ENCODE measurements at places on chromosomes 6 and 20.
A peak's percentile ranks its signal among the peaks of the same experiment; 100 is the strongest.

DNA sequence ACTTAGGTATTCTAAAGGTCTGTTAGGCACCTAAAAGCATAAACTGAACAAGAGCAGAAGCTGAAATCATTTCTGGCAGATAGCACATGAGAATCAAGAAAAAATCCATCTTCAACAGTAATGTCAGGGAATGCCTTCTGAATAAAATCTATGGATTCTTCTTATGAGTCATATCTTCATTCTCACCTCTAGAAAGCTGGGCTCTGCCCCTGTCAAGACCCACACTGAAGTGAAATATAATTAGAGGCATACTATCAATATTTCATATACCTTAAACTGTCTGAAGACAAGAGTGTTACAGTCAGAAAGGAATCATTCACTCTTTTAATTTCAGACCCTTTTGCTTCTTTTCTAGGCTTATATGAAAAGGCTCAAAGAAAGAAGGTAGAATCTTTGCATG, 485.8 kb upstream of the PTCHD4 start:
- DNase-seq, result no peak

DNA sequence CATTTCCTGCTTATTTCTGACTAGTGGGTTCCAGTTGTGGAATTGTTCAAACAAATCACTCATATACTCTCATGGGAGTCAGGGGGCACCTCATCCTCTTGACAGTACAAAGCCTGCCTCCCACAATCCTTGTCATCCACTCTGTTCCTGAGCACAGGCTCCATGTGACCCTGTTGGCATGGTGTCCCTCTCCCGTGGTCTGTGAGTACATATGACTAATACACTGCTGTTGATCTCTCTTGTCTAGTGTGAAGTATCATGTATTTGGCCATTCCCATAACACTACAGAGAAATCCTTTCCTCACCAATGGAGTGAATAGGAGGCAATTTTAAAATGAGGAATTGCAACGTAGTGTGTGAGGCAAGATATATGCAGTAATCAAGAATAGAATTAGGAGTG, 185.3 kb downstream of the OGFRL1 start:
- DNase-seq, result no peak

DNA sequence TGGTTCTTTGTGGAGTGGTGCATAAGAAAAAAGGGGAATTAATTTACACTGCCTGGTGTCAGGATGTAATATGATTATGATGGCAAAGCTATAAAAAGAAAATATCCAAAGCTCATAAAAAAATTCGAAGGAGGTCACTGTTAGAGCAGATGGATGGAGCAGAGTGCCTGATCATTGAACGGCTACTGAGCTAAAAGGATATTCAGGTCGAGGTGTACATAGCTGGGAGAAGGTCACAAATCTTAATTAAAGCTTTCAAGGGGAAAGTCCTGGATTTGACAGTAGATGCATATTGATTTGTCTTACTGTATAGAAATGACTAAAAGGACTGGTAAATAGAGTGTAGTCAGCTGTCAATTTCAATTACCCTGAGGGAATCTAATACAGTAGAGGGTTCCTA, 84.4 kb downstream of the PKIB start:
- no peak for DNase-seq

DNA sequence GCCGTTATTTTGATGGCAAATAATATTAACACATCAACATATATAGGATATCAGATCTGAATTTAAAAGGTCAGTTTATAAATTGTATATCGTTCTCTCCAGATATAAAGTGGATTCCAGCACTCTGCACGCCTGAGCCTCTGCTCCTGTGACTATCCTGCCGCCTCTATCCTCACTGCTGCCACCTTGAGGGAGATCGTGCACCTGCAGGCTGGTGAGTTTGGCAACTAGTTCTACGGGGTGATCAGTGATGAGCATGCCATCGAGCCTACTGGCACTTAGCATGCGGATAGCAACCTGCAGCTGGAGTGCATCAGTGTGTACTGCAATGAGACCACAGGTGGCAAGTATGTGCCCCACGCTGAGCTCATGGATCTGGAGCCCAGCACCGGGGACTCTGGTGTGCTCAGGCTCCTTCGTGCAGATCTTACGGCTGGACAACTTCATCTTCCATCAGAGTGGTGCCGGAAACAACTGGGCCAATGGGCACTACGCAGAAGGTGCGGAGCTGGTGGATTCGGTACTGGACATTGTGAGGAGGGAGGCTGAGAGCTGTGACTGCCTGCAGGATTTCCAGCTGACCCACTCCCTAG, 84.9 kb downstream of the FBXO5 start:
- DNase-seq, result peak; percentile 73

DNA sequence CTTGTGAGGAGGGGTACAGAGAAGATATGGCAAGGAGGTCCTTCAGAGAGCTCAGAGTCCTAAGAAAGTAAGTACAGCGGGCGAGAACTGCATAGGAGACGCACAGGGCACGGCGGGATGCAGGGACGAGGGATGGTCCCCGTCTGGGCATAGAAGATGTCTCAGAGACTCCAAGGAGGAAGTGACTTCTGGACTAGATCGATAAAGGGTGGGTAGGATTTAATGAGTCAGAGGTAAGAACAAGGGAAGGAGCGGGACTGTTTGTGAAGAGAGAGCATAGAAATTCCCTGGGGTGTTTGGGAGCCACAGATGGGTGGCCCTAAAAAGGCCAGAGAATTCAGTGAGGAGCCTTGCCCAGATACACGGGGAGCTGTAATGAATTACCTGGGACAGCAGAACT, 69.1 kb downstream of the FAM120B start:
- DNase-seq, result no peak

DNA sequence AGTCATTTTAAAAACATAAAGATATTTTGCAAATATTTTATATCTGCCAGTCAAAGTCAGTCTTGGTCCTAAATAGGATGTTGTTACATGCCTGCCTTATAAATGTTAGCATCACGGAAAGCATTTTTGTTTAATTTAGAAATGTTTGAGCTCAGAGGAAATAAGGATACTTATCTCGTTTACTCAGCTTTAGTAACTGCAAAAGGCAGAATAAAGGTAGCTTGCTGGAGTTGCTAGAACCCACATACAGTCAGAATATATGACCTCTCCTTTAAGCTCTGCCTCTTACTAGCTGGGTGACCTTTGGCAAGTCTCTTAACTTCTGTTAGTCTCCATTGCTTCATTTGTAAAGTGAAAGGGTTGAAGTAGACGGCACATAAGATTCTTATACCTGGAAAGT, 867.3 kb downstream of the KIF16B start:
- no peak for DNase-seq

- DNase-seq, result no peak
Measured at GRCh38 chr20:1423625-1424106, 30.8 kb upstream of the FKBP1A start.

- no peak for DNase-seq
Measured at GRCh38 chr6:36235309-36235708, 34.6 kb upstream of the PNPLA1 start.

- DNase-seq, result no peak
Measured at GRCh38 chr6:30572148-30572547, 906 bp downstream of the ABCF1 start.

DNA sequence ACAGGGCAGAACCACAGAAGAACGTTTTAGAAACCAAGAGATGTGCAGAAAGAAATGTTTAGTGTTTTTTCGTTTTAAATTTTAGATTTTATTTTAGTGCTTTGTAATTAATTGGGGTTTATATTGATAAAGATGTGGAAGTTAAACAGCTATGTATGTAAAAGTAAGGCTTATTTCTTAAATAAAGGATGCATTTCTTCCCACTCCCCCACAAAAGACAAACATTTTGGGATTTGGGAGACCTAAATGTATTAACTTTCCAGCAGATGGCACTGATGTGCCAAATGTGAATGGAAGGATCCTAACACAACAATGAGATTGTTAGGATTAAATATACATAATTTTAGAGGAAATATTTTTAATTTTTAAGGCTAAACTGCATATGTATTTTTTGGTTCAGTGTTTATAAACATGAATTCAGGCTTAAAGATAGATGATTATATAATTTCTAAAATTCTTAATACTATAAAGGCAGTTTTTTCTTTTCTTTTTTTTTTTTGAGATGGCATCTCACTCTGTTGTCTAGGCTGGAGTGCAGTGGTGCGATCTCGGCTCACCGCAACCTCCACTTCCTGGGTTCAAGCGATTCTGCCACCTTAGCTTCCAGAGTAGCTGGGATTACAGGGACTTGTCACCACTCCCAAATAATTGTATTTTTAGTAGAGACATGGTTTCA, 12.0 kb downstream of the PFDN4 start:
- DNase-seq, result no peak

- DNase-seq, result no peak
Measured at GRCh38 chr20:33145521-33145920, 22.4 kb upstream of the BPIFA2 start.

- no peak for DNase-seq
Measured at GRCh38 chr6:33843131-33844121, 39.6 kb upstream of the MLN start.

DNA sequence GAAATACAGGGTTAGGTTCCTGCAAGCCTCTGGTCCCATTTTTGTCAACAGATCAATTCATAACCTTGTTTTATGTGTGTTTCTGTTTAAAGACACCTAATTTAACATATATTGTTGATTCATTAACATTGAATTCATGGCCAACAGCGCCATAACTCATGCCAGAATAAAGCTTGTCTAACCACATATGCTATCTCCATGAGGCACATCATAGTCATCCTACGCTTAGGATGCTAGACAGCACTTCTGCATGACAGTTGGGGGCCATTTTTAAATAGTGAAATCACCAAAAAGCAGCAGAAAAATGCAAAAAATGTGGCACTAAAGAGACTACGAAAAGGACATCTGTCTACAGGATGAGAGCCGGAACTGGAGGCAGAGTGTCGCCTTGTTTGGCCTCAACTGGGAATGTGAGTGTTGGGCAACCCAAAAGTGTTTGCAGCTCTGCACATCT, 37.9 kb downstream of the TRAM2 start:
- no peak for DNase-seq

GRCh38 chr6:4256969-4257368, 121.6 kb upstream of the ECI2 start:
- no peak for DNase-seq

DNA sequence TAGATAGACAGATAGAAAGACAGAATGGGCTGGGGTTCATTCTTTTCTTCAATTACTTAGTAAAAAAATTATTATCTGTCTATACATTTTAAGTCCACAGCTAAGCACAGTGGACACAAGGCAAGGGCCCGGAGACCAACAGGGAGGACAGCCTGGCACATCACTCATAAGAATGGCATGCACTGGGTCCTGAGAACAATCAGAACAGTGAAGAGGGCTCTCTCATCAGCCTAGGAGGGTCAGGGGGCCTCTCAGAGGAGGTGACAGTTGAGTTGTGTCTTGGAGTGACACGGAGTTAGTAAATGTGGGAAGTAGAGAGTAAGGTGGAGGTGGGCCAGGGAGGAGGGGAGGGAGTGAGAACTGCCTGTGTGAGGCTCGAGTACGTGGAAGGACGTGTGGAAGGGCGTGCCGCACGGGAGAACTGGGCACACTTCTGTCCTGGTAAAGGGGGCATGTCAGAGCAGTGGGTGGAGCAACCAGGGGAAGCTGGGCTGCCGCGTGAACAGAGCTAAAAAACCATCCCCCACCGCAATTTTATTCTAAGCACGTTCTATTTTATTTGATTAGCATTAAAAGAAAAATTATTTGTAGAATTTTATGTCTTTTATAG, 45.1 kb upstream of the DSP start:
- DNase-seq, result no peak

DNA sequence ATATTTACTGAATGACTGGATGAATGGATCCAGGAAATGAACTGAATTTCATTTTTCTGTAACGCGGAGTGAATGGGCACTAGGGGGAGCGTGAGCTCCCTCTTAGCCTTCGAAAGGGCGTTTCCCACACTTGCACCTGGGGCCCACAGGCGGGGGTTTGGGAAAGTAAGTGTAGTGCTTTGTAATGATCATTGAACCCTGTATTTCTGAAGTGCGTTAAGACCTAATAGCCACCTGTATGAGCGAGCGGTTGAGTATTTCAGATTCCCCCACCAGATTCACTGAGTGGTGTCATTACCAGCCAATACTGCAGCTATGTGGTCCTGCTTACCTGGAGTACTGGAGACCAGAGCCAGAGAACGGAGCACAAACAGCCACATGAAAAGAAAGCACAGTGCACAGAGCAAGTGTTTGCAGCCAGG, 10.5 kb downstream of the SYTL3 start:
- no peak for DNase-seq

DNA sequence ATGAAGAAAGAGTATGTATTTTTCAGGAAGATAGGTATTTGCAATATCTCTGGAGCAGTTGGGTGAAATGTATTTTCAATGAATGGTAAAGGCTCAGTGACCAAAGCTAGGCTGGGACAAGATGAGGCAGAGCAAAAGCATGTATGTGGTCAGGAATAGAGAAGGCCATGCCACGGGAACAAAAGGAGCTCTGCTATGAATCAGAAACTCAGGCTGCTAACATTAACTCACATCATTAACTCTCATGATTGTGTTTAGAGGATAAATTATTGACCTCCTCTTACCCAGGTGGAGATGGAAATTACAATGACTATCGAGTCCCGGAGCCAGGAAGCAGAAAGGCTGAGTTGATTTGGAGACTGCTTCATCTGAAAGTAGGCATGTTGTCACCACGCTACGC, 220.2 kb downstream of the FUT9 start:
- no peak for DNase-seq

DNA sequence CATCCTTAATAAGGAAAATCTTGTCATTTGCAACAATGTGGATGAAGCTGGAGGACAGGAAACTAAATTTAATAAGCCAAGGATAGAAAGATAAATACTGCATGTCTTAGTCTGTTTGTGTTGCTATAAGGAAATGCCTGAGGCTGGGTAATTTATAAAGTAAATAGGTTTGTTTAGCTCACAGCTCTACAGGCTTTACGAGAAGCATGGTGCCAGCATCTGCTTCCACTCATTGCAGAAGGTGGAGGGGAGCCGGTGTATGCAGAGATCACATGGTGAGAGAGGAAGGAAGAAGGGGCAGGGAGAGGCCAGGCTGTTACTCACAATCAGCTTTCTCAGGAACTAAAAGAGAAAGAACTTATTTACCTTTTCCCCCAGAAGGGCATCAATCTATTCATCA, 118.9 kb upstream of the SMLR1 start:
- no peak for DNase-seq

GRCh38 chr6:63734923-63735322, 99.3 kb downstream of the PHF3 start:
- no peak for DNase-seq

- DNase-seq, result no peak
Measured at GRCh38 chr6:11245381-11246256, 13.2 kb upstream of the NEDD9 start.

Data from activated CD4-positive, alpha-beta T cell treated with anti-CD3 and anti-CD28 coated beads, Interleukin-2, amount 50 U/mL, for 16 hours (primary cell).